Pancreas (tissue), 10 donors: ENCODE measurements at places on chromosomes 12 and 14.

GRCh38 chr12:63949902-63950301 is 105.4 kb downstream of the SRGAP1 start:
- DNase-seq, result no peak

DNA sequence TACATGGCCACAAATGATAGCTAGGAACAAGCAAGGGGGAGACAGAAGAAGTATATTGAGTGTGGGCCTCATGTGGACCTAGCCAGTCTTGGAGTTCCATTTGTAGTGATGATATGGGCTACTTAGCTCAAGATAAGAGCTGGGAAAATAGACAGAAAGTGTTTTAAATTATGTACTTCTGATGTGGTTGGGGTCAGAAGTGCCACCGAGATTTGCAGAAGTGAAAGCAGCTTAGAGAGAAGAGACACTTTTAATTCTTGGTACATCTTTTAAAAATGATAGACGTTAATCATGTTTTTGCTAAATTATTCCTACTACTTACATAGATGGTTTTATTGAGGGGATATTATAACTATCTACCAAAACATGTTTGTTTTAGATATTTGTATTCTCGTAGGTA is 198.3 kb upstream of the PDZRN4 start:
- no peak for DNase-seq

- no peak for DNase-seq
Observed at GRCh38 chr12:67727702-67728666, 79.4 kb downstream of the DYRK2 start.

GRCh38 chr12:116263844-116264243 is 13.6 kb downstream of the MED13L start:
- DNase-seq, result no peak

DNA sequence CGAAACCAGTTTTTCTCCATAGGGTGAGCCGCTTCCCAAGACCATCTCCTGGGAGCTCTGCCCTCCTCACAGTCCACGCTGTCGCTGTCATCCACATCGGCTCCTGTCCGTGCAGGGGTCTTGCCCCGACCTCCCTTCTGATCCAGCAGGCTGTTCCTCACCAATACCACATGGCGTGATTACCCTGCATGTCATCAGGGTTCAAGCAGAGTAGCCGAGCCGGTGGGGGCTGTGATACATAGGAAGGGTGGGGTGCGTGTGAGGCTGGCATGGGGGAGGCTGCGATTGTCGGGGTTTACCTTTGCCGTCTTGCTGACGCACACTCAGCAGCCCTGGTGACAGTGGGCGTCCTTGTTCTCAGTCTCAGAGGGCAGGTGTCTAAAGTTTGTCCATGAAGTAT is 17.0 kb downstream of the TEDC1 start:
- no peak for DNase-seq

- no peak for DNase-seq
Observed at GRCh38 chr12:98369581-98369980, 145.8 kb upstream of the TMPO start.
